Stimulated activated CD4-positive, alpha-beta T cell treated with anti-CD3 and anti-CD28 coated beads, Interleukin-4, amount 100 ng/mL, for 1 hour (primary cell): ENCODE measurements at places on chromosomes 4 and X.
A peak's percentile ranks its signal among the peaks of the same experiment; 100 is the strongest.

DNA sequence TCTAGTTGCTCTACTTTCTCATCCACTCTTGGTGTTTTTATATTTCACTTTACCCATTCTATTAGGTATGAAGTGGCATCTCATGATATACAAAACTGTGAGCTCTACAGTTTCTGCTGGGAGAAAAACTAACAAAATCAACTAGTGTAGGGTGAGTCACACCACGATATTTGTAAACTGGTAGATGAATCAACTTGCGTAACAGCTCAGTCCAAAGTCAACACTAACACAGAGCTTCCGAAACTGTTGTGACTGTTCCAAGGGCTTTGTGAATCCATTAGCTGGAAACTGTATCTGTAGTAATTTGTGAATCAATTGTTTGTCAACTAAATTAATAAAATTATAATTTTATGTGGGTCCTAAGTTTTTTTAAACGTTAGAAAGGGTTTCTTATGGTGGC lies 119.8 kb upstream of the TSPAN5 start:
- DNase-seq, result no peak

GRCh38 chr4:82618103-82618720 lies 56.4 kb upstream of the TMEM150C start:
- no peak for DNase-seq

DNA sequence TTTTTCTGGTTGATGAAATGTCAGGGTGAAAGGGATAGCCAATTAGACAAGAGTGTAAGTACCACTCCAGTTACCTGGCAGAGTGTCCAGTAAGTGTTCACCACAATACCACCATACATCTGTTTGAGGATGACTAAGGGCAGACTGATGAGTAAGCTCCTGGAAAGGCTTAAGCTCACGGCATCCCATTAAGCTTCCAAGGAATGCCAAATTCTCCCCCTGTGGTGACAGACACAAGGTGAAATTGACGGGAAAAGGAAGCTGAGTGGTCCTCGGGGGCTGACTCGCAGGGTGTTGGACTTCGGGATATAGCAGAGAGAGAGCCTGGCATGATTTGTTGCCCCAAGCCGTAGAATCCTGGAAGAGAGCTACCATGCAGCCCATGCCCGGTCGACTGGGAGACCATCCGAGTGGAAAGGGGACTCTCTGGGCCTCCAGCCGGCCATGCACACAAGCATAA lies 7.6 kb upstream of the BST1 start:
- no peak for DNase-seq

DNA sequence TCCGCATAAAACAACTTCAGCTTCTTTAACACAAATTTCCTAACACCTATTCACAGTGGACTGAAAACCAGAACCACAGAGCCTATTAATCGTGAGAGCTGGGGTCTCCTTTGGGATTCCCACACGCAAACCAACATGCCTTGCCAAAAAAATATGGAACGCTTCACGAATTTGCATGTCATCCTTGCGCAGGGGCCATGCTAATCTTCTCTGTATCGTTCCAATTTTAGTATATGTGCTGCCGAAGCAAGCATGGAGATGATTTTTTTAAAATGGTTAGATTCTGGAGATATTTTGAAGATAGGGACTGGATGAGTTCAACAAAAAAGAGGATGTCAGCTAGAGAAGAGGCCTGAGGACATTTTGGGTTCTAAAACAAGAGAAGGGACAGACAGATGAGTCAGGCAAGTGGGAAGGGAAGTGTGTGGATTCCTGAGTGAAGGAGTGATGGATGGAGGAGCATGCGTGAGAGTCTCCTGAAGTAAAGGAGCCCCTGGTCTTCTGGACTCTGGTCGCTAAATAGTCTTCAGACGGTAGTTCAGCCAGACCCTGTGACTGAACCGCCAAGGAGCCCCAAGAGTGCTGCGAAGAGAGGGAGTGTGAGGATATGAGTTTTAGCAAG lies 9.5 kb upstream of the GATA1 start:
- DNase-seq, result no peak

- DNase-seq, result no peak
Observed at GRCh38 chr4:100379583-100380105, 138.2 kb downstream of the EMCN start.

GRCh38 chr4:128974136-128974581 lies 119.2 kb downstream of the SCLT1 start:
- no peak for DNase-seq

- DNase-seq, result peak; percentile 61
Observed at GRCh38 chr4:76950052-76950955, 752 bp downstream of the SEPTIN11 start.

GRCh38 chrX:9465380-9466123 lies 694 bp downstream of the TBL1X start:
- DNase-seq, result peak; percentile 36

DNA sequence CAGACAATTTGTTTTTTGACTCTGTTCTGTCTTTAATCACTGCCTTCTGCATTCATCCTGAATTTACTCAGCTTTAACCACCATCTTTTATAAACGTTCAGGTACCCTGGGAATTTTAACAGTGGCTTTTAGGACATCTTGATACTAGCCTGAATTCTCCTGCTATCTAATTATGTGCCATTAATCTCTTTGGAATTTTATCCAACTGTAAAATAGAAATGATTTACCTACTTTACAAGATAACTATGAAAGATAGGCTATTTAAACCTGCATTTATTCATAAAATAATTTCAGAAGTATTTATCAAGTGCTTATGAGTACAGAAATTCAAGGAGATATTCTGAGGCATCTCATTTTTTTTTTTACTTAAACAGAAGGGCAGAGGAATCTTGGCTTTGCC lies 146.5 kb upstream of the PLAC1 start:
- DNase-seq, result no peak

DNA sequence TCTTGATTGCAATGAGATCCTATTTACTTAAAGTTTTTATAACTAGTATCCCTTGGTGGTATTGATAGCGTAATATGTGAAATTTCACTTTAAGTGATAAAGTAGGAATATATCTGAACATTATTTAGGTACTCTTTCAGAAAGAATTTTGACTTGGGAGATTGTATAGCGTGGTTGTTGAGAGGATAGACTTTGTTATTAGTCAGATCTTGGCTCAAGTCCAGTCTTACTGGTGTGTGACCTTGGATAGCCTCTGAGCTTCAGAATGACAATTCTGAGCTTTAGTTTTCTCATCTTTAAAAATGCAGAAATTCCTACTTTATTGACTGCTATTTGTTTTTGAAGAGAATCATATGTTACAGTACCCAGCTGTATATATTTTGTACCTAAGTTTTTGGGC lies 32.6 kb downstream of the DCK start:
- DNase-seq, result no peak

DNA sequence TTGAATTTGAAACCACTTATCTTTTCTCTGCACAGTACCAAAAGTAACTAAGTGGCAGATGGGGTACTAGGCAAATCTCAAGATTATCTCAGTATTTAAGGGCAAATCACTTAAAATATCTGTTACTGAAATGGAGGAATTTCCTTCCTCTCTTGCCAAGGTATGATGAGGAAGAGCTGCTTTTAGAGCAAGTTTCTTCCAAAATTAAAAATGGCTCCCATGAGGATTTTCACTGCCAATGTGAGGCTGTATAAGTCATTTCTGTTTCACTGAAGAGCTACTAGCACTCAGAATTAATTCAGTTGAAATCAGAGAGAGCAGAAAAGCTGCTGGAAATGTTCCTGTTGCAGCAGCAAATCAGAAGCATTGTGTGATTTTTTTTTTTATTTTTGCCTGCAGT lies 43.4 kb downstream of the GABRB1 start:
- no peak for DNase-seq

- no peak for DNase-seq
Observed at GRCh38 chrX:72048510-72049455, 82.9 kb downstream of the RTL5 start.

DNA sequence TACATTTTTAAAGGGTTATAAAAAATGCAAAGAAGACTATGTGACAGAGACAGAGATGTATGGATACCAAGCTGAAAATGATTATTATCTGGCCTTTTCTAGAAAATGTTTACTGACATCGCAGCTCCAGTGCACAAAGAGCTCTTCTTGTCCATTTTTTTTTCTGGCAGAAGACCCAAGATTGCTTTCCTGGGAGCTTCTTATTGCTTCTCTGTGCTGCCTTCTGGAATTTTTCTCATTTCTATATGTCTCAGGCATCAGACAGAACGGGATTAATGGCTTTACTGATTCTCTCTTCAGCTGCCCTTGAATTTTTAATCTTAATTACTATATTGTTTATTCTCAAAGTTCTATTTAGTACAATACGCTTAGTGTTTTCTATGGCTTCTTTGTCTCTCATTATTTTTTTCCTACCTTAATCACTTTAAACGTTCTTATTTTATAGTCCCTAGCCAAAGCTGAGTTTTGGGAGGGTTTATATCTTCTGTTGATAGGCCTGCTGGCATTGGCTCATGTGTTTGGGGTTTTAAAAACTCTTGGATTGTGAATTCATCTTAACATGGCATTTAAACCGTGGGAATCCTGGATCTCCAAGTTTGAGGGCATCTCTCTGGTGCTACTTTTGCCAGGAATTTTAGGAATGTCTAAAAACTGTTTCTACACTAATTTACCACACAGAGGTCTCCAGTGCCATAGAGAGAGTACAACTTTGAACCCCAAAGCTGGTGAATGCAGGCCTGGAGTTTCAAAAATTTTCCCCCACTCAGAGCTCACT lies 138.9 kb upstream of the LNX1 start:
- DNase-seq, result no peak

DNA sequence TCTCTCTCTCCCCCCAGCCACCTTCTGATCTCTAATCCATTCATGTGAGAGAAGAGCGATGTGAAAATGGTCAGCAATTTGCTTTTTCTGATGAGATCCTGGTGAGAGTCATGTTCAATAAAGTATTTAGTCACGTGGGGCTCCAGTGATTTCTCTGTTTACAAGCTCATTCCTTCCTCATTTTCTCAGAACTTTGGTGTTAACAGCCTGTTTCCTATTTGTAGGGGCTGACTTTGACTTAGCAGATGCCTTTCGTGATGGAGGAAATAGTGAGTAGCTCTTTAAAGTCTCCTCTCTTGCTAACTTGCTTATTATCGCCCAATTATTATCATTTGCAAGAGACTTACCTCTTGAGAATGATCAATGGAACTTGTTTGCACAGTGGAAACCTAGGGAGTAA lies 72.6 kb upstream of the CD99 start:
- no peak for DNase-seq

- DNase-seq, result no peak
Observed at GRCh38 chrX:37701588-37701987, 16.0 kb downstream of the XK start.

DNA sequence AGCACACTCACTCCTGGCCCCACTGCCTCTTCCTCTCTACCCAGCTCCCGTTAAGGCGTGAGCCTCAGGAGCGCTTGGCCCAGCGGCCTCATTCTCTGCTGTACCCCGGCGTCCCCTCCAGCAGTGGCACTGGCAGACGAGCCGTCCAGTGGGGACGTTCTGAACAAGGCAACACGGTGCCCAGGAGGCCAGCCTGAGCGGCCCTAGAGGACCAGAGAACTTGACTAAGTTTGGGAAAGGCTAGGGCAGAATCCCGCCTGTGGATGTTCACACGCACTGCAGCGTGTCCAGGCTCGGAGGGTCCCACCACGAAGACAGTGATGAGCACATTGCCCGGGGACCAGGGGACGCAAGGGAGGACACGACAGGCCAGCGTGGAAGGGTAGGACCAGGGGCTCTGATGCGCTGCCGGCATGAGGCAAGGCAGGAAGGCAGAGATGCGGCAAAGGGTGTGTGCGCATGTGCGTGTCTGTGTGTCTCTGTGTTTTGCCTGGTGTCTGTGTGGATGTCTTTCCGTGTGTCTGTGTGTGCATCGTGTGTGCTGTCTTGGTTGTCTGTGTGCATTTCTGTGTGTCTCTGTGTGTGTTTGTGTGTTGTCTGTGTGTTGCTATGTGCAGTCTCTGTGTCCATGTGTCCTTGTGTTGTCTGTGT lies 89.4 kb downstream of the ABLIM2 start:
- DNase-seq, result no peak

DNA sequence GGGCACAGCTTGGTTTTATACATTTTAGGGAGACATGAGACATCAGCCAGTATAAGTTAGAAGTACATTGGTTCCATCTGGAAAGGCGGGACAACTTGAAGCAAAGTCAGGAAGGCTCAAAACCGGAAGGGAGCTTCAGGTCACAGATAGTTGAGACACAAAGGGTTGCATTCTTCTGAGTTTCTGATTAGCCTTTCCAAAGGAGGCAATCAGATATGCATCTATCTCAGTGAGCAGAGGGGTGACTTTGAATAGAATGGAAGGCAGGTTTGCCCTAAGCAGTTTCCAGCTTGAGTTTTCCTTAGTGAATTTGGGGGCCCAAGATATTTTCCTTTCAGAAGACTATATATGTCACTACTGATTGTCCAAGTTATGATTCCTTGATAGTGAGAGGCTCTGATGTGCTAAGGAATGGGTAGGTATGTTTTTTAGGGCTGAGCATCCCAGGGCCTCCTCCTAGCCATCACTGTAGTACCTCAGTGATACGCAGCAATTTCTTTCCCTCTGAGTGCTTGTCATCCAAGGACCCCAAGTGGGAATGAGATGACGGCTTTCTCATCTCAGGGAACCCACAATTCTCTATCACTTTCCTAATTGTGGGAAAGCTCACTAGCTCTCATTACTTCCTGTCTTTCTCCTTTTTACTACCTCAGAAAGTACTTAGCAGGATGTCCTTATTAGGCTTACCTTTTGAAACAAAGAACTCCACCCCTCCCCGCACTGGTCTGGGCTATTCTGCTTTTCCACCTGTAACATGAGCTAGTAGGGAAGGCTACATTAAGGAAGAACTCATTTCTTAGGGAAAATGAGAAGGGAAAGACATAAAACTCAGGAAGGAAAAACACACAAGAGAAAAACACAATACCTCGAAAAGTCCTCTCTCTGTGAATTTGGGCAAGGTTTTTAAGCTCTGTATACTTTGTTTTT lies 632.7 kb downstream of the RAPGEF2 start:
- no peak for DNase-seq

GRCh38 chrX:70353514-70353913 lies 63.6 kb downstream of the KIF4A start:
- no peak for DNase-seq

- DNase-seq, result no peak
Observed at GRCh38 chr4:6742989-6743388, 27.0 kb downstream of the BLOC1S4 start.

DNA sequence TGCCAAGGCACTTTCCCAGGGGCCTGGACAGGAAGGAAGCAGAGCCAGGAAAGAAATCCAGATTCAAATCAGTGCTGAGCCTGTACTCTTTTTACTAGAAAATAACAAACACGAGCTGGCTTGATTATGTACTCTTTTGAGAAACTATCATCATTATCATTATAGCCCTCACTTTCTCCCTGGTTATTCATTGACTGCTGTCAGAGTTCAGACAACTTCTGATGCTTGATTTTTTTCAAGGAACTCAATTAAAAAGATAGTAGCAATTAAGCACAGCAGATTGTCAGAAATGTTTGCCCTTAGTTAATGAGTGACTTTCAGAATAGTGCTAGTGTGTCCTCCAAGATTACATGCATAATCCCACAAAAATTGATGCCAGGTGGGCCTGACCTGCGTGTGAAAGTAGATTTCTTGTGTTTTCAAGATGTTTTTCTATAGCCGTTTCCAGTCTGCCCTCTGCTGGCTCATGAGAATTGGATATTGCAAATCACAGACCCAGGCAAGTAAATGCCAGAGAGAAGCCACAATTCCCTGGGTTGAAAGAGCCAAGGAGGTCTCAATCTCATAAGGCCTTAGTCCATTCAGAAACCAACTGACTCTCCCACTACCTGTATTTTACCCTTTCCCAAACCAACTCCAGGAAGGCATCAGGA lies 14.3 kb upstream of the PNPLA4 start:
- no peak for DNase-seq
